ELR (cell line): ENCODE measurements at places on chromosomes 1 and 21.
A peak's percentile ranks its signal among the peaks of the same experiment; 100 is the strongest.

DNA sequence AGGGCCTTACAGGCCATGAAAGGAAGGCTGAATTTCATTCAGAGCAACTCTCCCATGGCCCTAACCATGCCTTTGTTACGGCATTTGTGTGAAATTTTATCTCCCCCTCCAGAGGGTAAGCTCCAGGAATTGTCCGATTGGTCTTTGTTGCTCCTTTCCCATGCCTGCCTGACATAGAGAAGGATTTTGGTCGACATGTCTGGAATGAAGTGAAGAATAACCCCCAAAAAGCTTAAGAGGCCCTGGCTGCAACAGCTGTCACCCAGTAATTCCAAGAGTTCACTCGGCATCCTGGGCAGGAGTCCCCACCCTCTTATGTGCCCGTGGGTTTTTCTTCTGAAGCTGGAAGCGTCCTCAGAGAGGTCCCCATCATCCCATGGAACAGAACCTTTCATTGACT is 20.6 kb downstream of the CDA start:
- DNase-seq = no peak

DNA sequence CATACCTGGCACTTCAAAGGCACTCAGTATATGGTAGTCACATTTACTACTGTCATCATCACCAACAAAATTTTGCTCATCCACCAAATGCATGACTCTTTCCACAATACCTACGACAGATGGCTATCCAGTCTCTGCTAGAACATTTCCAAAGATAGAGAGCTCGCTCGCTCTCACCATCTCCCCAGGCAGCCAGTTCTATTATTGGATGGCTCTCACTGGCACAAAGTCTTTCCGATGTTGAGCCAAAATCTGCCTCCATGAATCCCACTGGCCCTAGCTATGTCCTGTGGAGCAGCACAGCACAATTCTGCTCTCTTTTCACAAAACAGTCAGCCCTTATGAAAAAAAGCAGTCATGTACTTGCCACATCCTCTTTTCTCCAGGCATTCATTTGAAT is 102.1 kb downstream of the DAB1 start:
- no peak for DNase-seq

DNA sequence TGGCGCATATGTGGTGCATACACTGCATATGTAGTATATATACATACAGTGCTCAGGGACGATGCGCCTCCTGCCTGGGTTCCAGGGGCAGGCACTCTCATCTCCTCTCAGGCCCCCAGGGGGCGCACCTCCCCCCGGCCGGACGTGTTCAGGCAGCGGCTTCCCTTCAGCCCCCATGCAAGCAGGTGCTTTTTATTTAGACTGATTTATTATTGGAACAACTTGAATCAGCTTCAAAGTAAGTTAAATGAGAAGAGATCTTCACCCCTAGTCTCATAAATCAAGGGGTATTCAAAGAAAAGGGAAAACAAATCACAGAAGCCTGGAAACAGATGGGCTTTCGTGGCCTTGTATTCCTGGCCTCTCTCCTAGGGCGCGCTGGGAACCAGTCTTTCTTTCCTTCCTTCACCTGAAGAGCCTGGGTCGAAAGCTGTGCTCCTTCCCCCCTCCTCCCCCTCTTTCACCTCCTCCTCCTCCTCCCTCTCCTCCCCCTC is 64.6 kb downstream of the UBIAD1 start:
- DNase-seq = peak; percentile 46

DNA sequence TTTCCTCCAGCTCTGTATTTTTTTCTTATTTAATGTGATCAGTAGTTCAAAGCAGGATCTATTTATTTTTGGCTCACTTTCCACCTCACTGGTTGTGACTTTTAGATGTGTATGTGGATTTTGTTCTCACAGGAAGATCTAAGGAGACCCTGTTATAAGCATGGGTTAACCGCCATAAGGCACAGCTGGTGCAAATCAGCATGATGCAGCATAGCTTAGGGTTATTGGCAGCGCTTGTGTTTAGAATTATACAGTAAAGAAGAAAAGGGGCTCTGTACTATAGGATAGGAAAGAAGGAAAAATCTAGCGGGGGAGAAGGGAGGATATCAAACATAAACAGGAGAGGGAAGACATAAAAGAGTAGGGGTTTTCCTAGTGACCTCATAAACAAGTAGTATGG is 26.9 kb upstream of the RGL1 start:
- DNase-seq = no peak

DNA sequence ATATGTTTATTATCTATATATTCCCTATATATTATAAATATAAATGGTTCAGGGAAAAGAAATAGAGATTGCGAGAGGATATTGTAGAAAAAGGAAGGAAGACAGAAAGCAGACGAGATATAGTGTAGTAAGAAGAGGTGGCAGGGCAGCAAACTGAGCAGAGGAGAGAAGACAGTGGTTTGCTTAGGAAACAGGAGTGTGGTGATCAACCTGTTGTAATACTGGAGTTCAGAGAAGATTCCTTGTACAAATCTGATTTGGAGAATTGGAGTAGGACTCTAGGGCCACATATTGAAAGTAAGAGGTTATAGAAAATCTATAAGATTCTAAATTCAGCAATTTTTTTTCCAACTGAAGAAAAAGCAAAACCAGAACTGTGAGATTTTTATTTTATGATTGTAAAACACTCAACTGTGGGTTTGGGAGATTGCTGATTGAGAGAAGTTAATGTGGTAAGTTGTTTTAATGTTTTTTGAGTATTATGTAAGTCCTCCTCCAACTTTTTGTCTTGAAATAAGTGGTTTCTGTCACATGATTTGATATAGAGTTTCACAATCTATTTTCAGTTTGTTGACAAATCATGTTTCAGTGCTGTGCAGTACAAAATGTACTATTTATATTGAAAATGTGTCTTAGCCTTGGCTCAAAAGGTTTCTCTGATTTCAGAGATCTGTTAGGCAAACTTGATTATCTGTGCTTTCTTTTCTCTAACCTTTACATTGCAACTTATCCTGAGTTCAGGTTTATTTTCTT is 9.6 kb upstream of the AMY2B start:
- DNase-seq = no peak

- DNase-seq = peak; percentile 46
Measured at GRCh38 chr1:117710710-117711109, 104.9 kb downstream of the TENT5C start.

DNA sequence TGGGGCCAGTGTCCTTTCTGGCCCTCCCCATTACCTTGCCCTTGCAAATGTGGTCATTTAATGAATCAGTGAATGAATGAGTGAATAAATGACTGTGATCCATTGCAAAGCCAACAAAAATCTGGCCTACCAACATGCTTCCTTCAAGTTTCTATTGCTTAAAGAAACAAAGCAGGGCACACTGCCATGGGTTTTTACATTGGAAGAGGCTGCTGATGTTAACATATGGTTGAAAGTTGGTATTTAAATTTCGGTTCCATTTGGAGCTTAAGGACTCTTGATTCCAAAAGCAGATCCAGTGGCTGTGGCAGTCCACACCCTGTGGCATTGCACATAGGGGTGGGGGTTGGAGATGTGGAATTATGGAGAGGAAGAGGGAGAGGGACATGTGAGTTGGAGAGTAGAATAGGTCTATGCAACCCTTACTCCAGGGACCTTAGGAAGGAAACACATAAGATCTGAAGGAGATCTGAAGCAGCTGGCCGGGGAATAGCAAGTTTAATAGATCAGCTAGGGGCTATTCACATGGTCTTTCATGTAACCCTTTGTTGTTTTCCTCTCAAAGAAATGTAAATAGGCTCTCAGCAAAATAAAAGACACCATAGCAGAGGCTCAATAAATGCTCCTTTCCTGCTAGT is 7.2 kb downstream of the ABCA4 start:
- DNase-seq = no peak

DNA sequence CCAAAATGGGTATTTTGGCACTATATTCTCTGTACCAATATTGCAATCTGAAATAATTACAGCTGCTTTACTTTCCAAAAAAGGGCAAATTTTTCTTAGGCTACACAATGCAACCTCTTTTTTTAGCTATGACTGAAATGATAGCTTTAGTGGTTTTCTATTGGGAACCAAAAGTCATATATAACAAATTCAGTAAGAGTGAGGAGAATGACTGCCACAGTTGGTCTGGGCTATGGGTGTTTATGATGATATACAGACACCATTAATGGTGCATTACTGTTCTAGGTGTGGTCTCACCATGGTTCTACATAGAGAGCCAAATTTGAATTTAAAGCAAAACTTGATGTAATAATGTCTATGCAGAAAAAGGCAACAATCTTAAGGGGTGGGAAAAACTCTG is 72.3 kb upstream of the PTBP2 start:
- no peak for DNase-seq
